Activated B cell treated with CpG ODN at 0.5 μM for 24 hours (primary cell): ENCODE measurements at places on chromosomes 2 and 18. TPM values are rescaled to one million over a fixed set of nuclear protein-coding genes. Genes with fewer than 3 reads are reported as not detected.

The C2orf78 gene
- total RNA-seq, result not detected in 2 replicates

The CHRND gene
- total RNA-seq, result not detected in 2 replicates

The TEX44 gene
- total RNA-seq, result not detected in 2 replicates

The ALLC gene
- total RNA-seq, result not detected in 2 replicates

DNA sequence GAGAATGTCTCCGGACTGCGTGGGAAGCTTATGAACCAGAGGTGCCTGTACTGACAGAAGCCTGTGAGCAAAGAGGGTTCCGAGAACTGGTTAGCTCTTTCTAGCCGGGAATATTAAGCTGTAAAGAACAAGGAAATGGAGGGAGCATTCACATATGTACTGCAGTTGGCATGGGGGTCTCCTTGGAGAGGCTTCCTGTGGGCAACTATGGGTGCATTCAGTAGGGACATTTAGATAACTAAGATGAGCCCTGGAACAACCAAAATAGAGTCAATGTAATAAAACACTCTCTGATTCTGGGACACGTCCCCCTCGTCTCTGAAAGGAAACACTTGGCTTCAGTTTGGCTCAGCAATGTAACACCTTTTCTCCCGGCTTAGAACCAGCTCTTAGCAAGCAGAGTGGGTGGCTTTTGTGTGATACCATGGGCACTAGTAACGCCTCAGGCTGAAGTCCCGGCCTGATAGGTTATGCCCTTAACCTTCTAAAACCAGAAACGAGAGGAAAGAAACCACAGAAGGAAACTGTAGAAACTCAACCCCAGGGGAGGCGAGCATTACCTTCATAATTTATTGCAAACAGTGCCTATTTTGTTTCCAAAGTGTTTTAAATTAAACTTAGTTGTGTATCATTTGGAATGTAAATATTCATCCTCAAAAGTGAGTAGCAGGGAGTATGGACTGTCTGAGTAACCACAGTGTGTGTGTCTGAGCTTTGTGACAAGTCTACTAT is 48.8 kb upstream of the LPIN2 start:
- no peak for DNase-seq

- DNase-seq, result no peak
Measured at GRCh38 chr2:127582863-127583861, 47.7 kb downstream of the MYO7B start.

- no peak for DNase-seq
Measured at GRCh38 chr2:64700133-64700809, 46.6 kb upstream of the SERTAD2 start.
